ENCODE measurements at places on chromosomes 13 and 19.

GRCh38 chr13:34037636-34038540 is 219.9 kb downstream of the RFC3 start:
- no peak for DNase-seq

DNA sequence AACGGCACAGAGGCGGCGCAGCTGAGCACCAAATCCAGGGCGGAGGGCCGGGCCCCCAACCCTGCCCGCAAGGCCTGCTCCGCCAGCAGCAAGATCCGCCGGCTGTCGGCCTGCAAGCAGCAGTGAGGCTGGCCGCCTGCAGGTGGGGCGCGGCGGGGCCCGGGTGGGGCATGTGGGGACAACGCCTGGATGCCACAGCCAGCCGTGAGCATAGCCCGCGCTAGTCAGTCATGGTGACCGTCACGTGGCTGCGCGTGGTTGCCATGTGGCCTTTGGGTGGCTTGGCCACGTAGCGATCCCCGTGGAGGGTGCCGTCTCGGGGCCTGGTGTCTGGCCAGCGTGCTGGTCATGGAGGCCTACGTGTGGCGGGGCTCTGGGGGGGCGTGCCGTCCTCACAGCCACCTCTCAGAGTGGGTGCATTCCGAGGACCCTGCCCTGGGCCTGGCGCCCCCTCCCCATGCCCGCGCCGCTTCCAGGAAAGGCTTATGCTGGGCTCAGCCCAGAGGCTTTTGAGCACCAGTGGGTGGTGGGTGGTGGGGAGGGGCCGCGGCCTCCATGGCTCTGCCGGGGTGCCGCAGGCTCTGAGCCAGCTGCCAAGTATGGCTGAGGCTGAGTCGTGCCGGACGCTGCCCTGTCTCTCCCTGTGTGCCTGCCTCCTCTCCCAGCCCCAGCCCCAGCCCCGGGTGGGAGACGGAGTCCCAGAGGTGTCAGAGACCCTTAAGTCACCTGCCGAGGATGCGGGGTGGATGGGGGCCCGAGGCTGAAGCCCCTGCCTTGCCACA is 11.1 kb downstream of the CBARP start:
- DNase-seq = no peak

DNA sequence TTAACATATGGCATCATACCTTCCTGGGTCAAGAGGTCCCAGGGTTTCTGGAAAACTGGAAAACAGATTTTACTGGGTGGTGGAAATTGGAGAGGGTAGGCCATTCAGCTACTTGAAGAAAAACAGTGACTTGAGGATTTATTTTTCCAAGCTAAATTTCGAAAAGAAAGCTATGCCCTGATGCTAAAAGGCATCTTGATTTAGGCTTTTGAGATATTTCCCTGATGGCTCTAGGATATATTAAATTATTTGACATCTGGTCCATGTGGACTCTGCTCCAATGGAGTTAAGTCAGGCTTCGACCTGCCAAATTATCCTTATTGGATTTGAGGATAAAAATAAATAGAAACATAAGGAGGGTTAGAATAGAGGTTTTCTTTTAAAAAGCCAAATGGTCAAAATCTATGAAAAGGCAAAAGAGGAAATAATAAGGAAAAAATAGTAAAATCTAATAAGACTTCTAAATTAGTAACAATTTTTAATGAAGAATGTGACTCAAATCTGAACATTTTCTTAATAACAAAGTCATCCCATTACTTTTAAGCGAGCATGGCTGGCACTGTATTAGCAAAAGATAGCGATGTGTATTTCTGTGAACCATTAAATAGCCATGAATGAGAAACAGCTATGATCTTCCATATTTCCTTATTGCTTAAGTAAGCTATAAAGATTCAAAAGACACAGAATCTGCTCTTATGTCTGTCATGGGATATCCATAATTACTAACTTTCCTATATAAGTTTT is 190.0 kb upstream of the MIR17HG start:
- DNase-seq = no peak

DNA sequence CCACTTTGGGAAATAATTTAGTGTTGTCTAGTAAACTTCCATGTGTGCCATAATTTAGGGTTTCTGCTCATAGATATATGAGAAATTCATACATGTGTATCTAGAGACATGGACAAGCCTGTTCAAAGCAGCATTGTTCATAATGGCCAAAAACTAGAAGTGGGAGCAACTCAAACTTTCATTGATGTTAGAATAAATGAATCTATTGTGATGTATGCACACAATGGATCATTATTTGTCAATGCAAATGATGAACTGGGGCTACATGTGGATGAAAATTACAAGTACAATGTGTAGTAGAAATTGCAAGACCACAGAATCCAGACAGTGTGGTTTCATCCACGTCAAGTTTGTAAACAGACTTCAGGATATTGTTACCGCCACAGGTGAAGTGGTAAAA is 284.7 kb downstream of the SLC7A1 start:
- DNase-seq = no peak

DNA sequence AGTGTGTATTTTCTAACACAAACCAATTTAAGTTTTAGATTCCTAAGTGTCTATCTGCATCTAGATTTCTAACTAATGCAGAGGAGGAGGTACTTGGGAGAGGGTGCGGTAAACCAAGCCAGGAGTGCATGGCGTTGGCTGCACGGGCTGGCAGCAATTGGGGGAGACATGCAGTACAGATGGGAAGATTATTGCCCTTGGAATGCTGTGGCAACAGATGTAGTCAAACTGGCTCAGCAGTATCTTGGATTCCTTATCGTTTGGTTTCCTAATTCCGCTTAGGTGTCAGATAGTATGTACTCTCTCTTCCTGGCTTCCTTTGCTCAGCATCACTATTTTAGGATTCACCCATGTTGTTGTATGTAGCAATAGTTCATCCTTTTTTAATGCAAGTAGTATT is 29.4 kb upstream of the STK24 start:
- no peak for DNase-seq

DNA sequence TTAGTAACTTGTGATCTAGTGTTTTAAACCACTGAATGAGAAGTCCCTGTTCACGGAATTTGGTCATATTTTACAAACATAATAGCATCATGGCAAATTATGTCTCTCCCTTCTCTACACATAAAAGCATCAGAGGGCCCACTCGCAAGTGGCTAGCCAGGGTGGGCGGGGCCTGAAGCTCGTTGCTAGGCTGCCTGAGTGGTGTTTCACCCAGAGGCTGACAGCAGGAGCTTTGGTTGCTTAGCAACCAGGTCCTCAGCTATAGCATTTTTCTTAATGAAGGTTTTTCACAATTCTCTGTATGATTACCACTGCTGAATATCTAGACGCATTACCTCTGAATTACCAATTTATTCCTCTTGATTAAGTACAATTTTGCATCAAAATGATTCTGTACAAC is 126.5 kb downstream of the NALCN start:
- no peak for DNase-seq

DNA sequence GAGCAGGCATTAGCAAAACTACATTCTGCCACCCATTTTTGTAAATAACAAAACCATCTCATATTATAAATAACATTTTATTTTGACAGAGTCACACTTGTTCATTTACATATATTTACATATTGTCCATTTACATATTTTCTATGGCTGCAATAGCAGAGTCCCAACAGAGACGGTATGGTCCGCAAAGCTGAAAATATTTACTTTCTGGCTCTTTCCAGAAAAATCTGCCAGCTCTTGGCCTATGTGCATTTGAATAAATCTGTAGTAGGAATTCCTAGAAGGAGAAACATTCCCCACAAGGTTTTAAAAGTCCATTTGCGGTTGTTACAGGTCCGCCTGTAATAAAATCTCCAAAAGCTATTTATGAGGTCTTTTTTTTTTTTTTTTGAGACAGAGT is 5.7 kb upstream of the TSPAN16 start:
- no peak for DNase-seq

DNA sequence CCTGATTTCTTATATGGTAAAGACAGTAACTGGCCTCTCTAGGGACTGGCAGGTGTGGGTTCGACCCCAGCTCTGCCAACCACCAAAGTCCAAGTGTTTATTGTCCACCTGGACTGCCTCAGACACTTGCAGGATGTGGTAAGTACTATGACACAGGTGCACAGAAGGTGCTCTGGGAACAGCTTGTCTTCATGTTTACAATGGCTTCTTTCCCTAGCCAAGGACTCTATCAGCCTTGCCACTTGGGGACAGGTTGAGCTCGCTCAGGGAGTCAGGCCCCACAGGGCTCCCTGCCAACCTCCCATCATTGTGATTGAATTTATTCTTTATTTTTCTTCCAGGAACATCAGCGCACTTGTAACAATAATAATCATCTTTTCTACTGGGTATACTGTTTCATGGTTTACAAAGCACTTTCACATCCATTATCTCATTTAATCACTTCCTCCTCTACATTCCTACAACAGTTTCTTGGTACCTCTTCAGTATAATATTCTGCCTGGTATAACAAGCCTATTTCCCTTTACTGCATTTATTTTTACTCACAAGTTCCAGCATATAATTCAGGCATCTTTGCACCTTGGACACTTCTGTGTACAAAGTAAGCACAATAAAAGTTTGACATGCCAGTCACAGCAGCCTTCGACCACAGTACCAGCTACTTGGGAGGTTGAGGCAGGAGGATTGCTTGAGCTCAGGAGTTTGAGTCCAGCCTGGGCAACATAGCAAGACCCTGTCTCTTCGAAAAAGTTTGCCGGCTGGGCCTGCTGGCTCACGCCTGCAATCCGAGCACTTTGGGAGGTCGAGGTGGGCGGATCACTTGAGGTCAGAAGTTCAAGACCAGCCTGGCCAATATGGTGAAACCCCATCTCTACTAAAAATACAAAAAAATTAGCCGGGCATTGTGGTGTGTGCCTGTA is 24.2 kb upstream of the GATAD2A start:
- DNase-seq = no peak

DNA sequence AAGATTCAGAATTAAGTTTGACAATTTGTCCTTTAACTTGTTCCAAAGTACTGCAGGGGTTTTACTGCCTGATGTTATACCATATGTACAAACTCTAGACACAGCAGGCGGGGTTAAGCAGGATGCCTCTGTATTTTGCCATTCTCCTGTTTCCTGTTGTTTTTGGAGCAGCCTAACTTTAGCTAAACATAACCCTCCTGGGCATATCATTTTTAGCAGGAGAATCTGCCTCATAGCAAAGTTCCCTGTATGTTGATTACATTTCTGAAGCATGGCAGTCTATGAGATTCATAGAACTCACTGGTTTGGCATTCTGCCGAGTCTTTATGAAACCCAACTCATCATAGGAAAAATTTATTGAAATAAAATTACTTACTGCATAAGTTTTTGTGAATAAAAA is 5.2 kb downstream of the LHFPL6 start:
- no peak for DNase-seq

- no peak for DNase-seq
These were observed 18.1 kb upstream of the GSX1 start for GRCh38 chr13:27774169-27774568.

GRCh38 chr13:60267498-60268202 is 103.9 kb upstream of the DIAPH3 start:
- no peak for DNase-seq

DNA sequence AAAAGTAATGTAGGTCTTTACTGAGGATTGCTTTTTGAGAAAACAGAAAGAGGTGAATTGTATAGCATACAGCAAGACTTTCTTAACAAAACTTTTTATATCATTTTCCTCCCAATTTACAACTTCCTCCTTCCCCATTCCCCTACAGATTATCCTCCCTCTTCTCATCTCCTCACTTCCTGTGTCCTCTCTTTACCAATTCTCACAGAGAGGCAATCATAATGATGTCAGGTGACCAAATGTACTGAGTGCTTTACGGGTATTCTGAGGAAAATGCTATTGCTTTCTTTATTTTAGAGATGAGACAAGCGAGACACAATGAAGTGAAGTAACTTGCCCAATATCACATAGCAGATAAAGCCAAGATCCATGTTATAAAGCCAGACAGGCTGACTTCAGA is 1.7 kb upstream of the MTMR6 start:
- no peak for DNase-seq

DNA sequence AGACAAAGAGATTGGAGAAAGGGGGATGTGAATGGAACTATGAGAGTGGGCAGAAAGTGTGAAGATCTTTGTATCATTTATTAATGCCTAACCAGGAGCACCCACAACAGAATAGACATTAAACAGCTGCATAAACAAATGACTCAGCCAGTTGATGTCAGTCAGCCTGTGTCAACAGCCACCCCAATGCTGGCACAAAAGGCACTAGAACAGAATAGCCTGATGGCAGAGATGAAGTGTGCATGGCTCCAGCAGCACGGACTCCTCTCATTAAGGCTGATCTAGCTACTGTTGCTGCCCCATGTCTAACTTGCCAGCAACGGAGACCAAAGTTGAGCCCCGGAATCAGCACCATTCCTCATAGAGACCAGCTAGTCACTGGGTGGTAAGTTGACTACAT is 7.8 kb downstream of the CPB2 start:
- no peak for DNase-seq

GRCh38 chr19:29415507-29415906 is 110.3 kb upstream of the VSTM2B start:
- DNase-seq = no peak

GRCh38 chr13:33256148-33256840 is 29.3 kb downstream of the STARD13 start:
- no peak for DNase-seq

GRCh38 chr19:6060600-6061375 is 49.5 kb downstream of the RFX2 start:
- DNase-seq = no peak

DNA sequence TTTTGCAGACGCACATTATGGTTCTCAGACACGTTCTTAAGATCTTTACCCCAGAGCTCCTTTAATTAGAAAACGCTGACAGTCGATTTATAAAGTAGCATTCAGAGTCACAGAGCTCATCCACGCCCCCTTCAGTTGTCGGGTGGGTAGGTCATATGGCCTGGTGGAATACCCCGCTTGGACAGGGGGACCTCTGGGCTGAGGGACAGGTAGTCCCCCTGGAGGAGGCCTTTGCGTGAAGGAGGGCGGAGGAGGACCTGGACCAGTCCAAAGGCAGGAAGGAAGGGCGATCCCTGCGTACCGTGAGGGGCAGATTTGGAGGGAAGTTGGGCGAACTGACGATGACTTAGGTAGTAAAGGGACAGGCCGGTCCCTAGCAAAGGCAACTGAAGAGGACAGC is 20.5 kb downstream of the VASP start:
- no peak for DNase-seq

- no peak for DNase-seq
These were observed 6.6 kb downstream of the SLITRK5 start for GRCh38 chr13:87677496-87678371.

- no peak for DNase-seq
These were observed 603.7 kb downstream of the UQCRFS1 start for GRCh38 chr19:28609091-28609755.

- no peak for DNase-seq
These were observed 22.3 kb upstream of the ZDHHC20 start for GRCh38 chr13:21481359-21481758.

DNA sequence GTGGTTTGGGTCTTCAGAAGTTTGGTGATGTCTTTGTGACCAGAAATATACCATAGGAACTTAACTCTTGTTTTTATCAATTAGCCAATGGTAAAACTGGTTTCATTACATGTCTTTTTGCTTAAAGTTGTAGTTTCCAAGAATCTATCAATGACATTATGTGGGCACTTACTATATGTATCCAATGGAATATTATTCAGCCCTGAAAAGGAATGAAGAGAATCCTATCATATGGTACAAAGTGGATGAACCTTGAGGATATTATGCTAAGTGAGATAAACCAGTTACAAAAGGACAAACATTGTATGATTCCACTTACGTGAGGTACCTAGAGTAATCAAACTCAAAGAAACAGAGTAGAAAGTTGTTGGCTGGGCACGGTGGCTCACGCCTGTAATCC is 26.4 kb downstream of the RCBTB1 start:
- no peak for DNase-seq

GRCh38 chr19:39423258-39424086 is 11.0 kb downstream of the PLEKHG2 start:
- DNase-seq = no peak

Data from cortex of kidney (tissue), 1 donor.